ENCODE measurements at places on chromosomes 12 and 14.

DNA sequence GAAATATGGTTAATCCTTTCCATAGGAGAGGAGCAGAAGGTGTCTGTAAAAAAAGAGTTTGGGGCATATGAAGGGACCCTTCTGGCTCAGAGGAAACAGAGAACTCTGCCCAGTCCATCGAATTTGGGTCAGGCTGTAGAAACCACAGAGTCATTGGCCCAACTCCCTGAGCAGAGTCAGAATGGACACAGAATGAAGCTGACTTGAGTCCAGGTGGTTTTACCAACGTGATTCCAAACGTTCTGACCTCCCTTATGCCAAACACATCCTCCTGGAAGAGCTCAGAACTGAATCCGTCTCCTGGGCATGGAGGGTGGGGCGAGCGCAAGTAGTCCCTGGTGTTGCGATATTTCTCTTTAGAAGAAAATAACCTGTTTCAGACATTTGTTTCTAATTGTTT, 138.8 kb downstream of the DAD1 start:
- no peak for DNase-seq

DNA sequence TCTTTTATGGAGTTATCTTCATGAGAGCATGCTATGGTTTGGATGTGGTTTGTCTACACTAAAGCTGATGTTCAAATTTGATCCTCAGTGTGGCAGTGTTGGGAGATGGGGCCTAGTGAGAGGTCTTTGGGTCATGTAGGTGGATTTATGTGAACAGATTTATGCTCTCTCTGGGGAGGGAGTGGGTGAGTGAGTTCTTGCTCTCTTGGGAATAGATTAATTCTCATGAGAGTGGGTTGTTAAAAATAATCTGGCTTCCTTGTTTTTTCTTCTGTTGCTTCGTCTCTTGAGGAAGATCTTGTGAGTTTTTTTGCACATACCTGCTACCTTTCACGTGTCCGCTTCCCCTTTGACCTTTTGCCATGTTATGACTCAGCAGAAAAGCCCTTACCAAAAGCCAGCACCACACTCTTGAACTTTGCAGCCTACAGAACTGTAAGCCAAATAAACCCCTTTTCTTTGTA, 20.5 kb downstream of the DERA start:
- DNase-seq, result no peak

- no peak for DNase-seq
These were observed 108.6 kb downstream of the EGLN3 start for GRCh38 chr14:33842299-33842698.

GRCh38 chr14:70893858-70894291, 13.4 kb upstream of the PCNX1 start:
- no peak for DNase-seq

DNA sequence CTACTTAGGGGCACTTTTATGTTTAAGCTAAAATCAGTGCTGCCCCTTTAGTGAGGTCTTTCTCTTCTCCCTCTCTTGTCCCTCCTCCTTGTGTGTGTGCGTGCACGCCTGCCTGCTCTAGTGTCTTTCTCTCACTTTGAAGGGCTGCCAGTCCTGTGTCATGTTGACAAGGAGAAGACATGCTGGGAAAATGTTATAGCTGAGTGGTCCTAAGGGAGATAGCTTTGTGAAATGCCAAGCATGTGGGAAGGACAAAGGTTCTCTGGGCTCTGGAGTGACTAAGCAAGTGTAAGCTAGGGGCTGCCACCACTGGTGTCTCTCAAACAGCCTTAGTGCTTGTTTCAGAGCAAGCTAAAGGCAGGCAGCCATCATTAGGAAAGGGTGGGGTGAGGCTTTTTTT, 108.4 kb downstream of the EMP1 start:
- no peak for DNase-seq

DNA sequence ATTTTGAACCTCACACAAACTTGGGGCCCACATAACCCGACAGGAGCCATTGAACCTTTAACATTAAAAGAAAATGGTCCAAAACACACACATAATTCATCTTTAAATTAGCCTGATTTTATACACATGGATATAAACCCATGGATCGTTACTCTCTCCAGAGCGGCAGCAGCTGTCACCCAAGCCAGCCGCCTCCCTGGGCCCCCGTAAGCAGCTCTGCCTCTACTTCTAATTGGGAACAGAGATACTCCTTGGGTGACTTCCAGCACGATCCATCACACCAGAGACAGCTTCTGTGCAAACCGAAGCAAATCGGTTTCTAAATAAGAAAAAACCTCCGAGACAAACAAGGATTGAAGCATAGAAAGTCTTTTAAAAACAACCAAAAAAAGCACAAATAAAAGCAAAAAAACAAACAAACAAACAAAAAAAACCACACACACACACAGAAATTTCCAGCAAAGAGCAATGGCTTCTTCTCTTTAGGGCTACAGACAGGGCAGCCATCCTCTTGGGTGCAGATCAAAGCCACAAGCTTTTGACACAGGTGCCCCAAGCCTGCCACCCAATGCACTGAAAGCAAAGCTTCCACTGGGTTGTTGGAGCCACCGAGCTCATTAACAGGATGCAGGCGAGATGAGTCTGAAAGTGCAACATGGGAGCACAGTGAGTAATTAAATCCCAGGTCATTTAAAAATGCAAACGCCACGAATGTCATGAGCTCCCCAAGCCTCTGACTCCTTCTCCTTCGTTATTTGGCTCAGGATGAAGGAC, 156.9 kb downstream of the DPF3 start:
- DNase-seq, result no peak

GRCh38 chr14:72451054-72451972, 442.6 kb downstream of the DPF3 start:
- no peak for DNase-seq

DNA sequence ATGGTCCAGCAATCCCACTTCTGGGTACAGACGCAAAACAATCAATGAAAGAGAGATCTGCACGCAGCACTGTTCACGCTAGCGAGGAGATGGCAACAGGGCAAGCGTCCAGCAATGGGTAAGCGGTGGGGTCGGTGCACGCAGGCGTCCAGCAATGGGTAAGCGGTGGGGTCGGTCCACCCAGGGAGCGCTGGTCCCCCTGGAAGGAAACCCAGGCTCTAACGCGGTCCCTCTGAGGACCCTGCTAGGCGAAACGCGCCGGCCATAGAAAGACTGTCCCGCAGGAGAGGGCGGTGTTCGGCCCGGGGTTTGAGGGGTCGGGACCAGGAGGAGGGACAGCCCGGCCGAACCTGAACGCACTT, 618 bp upstream of the PGAM5 start:
- DNase-seq, result no peak

GRCh38 chr12:13220838-13221237, 24.3 kb downstream of the EMP1 start:
- no peak for DNase-seq

- no peak for DNase-seq
These were observed 636.4 kb downstream of the SLC6A15 start for GRCh38 chr12:84276215-84276614.

GRCh38 chr14:73312687-73313086, 75.4 kb downstream of the PAPLN start:
- DNase-seq, result no peak

DNA sequence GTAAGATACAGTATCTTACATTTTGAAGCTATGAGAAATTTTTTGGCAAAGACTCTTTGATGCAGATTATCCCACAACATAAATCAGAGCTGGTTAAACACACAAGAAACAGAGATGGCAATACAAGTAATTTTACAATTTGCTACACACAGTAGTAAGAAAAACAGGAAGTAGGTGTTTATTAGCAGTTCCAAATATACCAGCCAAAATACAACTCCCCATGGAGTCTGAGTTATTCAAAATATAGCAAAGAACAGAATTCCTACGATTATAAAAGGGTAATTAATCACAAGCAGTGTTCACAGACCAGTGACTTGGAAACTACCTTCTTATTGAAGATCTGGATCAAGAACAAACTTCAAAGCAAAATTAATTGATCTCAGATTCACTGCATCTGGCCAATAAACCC, 83.9 kb downstream of the BMP4 start:
- no peak for DNase-seq

DNA sequence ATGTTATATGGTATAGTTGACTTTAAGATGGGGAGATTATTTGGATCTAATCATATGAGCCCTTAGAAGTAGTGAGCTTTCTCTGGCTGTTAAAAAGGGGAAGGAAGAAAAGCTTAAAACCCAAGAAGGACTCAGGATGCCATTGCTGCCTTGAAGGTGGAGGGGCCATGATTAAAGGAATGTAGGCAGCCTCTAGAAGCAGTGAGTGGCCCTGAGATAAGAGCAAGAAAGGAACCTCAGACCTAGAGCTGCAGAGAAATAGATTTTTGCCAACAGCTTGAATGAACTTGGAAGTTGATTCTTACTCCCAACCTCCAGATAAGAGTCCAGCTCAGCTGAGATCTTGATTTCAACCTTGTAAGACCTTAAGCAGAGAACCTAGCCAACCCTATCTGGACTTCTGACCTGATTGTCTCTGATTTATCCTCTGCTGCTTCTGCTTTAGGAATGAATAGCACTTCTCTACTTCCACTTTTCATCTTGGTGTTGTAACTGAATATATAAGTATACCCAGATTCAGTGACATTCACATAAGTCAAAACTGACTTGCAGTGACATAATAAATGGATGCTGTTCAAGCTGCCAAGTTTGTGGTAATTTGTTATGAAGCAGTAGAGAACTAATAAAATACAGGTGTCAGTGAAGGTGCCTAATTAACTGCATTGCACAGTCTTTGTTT, 33.5 kb downstream of the RAD51B start:
- no peak for DNase-seq

- no peak for DNase-seq
These were observed 324 bp downstream of the CALCOCO1 start for GRCh38 chr12:53726946-53727309.

DNA sequence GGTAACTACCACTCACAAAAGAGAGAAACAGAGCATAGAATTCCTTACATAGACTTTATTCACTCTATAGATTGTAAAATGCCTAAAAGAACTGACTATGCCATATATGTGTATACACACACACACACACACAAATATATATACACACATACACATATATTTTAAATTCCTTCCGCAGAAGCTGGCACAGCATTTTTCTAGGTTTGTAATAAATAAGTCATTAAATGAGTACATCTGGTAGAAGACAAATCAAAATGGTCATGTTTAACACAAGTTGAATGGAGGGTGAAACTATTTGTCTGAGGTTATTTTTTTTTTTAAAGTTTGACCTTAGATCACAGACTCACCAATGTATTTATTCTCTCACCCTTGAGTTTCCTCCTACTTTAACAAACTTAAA, 58.2 kb downstream of the CCER1 start:
- no peak for DNase-seq

GRCh38 chr12:30985814-30986452, 59.4 kb downstream of the TSPAN11 start:
- DNase-seq, result no peak

DNA sequence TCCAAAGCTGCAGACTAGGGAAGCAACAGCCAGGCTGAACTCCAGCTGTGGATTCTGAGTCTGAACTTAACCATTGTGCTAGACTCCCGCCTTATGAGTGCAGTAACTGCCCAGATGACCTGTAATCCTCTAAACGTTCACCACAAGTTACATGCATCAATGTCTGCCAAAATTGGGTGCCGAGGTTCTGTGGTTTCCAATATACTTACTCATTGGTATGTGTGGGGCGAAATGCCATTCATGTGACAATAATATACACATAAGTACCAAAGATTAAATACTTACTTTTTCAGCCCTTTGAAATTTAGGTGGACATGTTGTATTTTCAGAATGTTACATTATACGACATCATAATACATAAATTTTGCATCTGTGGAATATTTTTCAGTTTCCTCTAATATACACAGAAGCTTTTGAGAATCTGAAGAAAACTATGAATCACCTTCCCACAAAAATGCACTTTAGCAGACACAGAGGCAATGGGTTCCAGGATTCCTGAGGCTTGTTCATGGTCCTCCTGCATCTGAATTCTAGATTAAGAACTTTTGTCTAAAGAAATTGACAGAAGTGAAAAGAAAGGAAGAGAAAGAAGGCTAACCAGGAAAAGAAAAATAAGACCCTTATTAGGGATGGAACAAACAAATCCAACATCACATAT, 31.7 kb downstream of the GRIP1 start:
- DNase-seq, result no peak

DNA sequence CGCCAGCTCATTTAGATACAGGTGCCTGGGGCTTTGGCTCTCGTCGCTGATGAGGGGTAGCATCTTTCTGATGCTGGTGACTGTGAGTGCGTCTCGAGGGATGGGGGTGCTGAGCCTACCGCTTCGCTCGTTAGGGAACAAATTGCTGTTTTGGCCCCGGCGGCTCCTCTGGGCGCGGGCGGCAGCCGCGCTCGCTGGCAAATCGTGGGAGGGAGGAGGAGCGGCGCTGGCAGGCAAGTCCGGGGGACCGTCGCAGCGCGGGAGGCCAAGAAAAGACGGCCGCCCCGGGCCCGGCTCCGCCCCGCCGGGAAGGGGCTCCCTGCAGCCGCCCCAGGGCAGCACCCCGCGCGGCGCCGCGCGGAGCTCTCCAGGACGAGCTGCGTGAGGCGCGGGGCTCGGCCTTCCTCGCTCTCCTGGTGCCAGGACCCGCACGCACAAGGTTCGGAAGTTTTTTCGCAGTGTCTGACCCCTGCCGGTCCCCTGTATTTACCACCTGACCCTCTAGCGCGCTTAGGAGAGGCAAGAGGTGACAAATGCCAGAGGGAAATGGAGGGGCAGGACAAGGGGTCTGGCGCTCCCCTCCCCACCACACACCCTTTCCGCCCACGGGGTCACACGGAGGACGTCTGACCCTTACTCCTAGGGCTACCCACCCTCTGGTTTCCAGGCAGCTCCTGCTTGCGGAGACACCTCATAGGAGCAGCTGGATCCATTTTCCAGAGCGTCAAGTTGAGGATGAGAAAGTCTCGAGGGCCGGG, 899 bp upstream of the KCNH3 start:
- no peak for DNase-seq

DNA sequence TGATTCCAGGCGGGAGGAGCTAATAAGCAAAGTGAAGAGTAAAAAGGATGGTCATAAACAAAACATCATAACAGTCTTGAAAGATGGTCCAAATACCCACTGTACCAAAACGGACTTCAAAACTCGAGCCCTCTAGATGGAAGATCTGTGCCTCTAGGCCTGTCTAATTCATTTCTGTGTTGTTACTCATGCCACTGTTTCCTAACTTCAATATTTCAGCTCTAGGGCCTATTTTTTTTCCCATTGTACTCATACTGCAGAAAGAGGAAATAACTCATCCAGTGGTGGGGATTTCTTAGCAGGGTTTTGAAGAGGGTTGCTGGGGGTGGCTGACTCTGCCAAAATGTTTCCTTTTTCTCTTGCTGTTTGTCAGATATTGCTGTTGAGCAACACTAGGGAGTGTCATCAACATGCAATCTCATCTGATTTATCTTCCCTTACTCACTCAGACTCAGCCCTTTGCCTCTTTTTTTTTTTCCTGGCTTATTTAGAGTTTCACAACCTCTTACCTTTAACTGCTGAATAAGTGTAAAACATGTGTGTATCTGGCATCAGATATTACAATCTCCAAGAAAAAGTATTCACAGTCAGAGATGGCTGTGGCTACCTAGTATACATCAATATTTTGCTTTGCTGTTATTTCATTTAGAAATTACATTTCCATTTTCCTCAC, 189.6 kb downstream of the DUSP6 start:
- no peak for DNase-seq

DNA sequence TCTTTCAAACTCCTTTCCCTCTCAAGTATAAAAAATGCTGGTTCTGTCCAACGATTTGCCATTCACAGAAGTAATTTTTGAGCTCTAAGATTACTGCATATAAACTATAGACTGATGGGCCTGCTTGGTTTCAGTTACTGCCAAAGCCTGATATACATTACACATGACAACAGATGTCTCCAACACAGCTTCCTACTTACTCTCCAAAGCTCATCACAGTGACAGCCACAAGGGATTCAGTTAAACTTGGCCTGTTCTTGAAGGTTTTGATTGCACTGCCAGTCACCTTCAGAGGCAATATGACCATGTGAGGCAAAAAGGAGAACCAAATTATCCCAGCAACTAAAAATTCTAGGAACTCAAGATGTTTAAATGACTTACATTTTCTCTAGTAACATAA, 30.1 kb downstream of the STXBP6 start:
- no peak for DNase-seq
